Camera-type eye (tissue), 1 donor: ENCODE measurements at places on chromosomes 7 and 10. TPM values are rescaled to one million over a fixed set of nuclear protein-coding genes. Genes with fewer than 3 reads are reported as not detected.

Gene SUGCT
- total RNA-seq: 8.1 TPM

Gene SLC26A3
- not detected for total RNA-seq

Gene ACSL5
- 3.6 TPM for total RNA-seq

Gene ZNF775
- 20.3 TPM for total RNA-seq

Gene MSMB
- not detected for total RNA-seq

Gene WNT8B
- total RNA-seq: 0.16 TPM

Gene TMEM273
- total RNA-seq: 11.9 TPM

Gene OPN1SW
- total RNA-seq: 35.2 TPM

Gene MAT1A
- total RNA-seq: 0.38 TPM

Gene CYP3A4
- total RNA-seq: not detected

Gene ACTR3C
- 5.3 TPM for total RNA-seq

Gene NEUROG3
- not detected for total RNA-seq

Gene ADGRA1
- total RNA-seq: 5.4 TPM

Gene ASNS
- total RNA-seq: 22.0 TPM

Gene XRCC2
- 5.3 TPM for total RNA-seq

Gene MACC1
- total RNA-seq: 4.3 TPM

Gene LRRC18
- total RNA-seq: not detected

Gene RBP4
- 7.0 TPM for total RNA-seq

Gene TRPV5
- total RNA-seq: 0.16 TPM

Gene GUSB
- 50.9 TPM for total RNA-seq

Gene TSPAN15
- 28.1 TPM for total RNA-seq

Gene INHBA
- 8.8 TPM for total RNA-seq

Gene NKX2-3
- total RNA-seq: not detected

Gene HTRA1
- 172 TPM for total RNA-seq

Gene NT5C2
- total RNA-seq: 259 TPM

Gene CRTAC1
- total RNA-seq: 19.3 TPM

Gene TFEC
- 4.5 TPM for total RNA-seq

Gene CDC14C
- total RNA-seq: 0.22 TPM

Gene PTPRN2
- total RNA-seq: 13.2 TPM

Gene CYP2C8
- total RNA-seq: 2.6 TPM
